ENCODE measurements at places on chromosomes 7 and 10. TPM values are rescaled to one million over a fixed set of nuclear protein-coding genes. Genes with fewer than 3 reads are reported as not detected.

Gene PNLIPRP2
- not detected for total RNA-seq

Gene EN2
- not detected for total RNA-seq

Gene HTR5A
- not detected for total RNA-seq

Gene GIMAP5
- 271 TPM for total RNA-seq

Gene LMBR1
- 84.5 TPM for total RNA-seq

Gene LRRC61
- total RNA-seq: 21.4 TPM

Gene BTBD16
- not detected for total RNA-seq

Gene MEPCE
- total RNA-seq: 60.3 TPM

Gene ARHGAP21
- total RNA-seq: 41.5 TPM

Gene NAT16
- not detected for total RNA-seq

Gene WEE2
- not detected for total RNA-seq

Gene STEAP2
- not detected for total RNA-seq

Gene AFAP1L2
- 1.2 TPM for total RNA-seq

Measured in T-cell (primary cell).